Melanocyte of skin (primary cell): ENCODE measurements at places on chromosomes 3 and 15. TPM values are rescaled to one million over a fixed set of nuclear protein-coding genes. Genes with fewer than 3 reads are reported as not detected.

The WDR72 gene
- 3.4 and 4.0 TPM in 2 replicates for total RNA-seq

The RTP4 gene
- 33.8 and 56.8 TPM in 2 replicates for total RNA-seq

The CYP1A1 gene
- total RNA-seq = 5.8 and 8.6 TPM in 2 replicates

The FBXO40 gene
- total RNA-seq = not detected in 2 replicates

The CCDC174 gene
- 8.3 and 13.1 TPM in 2 replicates for total RNA-seq
